ENCODE measurements at places on chromosomes 2 and 18.

GRCh38 chr2:96602330-96602823 is 35.7 kb downstream of the KANSL3 start:
- DNase-seq = no peak

DNA sequence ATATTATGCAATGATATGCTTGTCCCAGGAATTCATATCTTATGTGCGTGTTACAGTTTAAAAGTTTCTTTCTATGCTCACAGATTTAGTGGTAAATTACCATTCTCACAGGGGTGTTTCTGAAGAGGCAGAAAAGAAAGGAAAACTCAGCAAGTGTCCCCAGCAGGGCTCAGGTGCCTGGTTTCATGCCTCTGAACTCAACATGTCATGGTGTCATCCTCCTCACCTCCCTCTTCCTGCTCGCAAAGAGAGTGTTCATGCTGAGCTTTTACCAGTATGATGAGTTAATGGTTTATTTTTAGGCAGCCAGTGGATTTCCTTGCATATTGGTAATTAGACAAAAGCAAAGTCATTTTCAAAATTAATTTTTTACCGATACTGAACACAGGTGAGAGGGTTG is 492.9 kb upstream of the ZEB2 start:
- DNase-seq = no peak

- DNase-seq = no peak
Measured at GRCh38 chr2:190847504-190848081, 33.0 kb upstream of the GLS start.

DNA sequence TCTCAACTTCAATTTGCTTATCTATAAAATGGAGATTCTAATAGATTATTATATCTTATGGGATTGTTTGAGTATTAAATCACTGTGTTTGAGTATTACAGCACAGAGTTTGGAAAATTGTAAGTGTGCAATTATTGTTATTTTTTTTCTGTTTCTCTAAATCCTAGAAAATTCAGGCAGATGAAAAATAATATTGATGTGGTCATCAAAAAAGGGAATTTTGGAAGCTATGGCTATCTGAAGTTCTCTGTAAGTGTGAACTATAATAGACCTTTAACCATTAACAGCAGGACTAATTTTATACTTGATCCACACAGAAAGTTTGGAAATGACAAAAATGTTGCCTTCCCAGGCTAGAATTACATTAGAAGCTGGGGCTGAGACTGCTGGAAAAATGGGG is 393.2 kb downstream of the SUCLG1 start:
- DNase-seq = no peak

GRCh38 chr2:187890690-187891089 is 336.5 kb upstream of the TFPI start:
- DNase-seq = no peak

Data from stimulated activated CD8-positive, alpha-beta memory T cell treated with anti-CD3 and anti-CD28 coated beads, Interleukin-7, amount 100 ng/mL, for 1 hour (primary cell).